ENCODE measurements at places on chromosomes 13 and 19.
A peak's percentile ranks its signal among the peaks of the same experiment; 100 is the strongest.

- no peak for DNase-seq
Observed at GRCh38 chr19:13127811-13128575, 9.9 kb downstream of the NACC1 start.

- DNase-seq: peak; percentile 34
Observed at GRCh38 chr13:99356262-99357091, 49.3 kb upstream of the GPR183 start.

DNA sequence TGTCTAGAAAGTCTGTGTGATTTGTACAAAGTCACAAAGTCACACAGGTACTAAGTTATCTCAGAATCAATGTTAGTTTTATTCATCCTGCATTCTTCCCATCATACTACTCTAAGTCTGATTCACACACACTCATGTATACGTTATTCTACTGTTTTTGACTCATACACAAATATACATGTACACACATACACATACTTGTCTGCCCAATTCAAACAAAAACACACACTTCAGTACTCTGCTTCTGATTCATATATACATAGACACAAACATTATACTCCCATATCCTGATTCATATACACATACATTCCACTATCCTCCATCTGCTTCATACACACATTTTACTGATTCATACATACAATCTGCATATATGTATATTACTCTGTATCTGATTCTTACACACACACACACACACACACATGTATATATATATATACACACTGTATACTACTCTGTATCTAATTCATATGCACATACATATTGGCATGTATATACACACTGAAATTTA is 69.3 kb downstream of the KLF12 start:
- DNase-seq: no peak

- no peak for DNase-seq
Observed at GRCh38 chr13:100439247-100439970, 149.2 kb downstream of the GGACT start.

DNA sequence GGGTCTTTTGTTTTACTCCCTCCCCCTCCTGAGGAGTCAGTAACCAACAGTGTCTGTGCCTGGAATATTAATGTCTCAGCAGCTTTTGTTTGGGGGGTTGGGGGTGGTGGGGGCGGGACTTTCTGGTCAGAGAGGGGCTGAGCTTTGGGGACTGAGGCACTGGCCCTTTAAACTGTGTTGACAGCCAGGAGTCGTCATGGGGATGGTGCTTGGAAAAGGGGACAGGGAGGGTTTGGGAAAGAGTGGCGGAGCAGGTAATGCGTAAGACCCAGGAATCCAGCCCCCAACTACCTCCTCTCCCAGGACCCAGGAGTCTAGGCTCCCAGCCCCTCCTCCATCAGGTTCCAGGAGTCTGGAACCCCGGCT is 5.2 kb downstream of the CADM4 start:
- no peak for DNase-seq

DNA sequence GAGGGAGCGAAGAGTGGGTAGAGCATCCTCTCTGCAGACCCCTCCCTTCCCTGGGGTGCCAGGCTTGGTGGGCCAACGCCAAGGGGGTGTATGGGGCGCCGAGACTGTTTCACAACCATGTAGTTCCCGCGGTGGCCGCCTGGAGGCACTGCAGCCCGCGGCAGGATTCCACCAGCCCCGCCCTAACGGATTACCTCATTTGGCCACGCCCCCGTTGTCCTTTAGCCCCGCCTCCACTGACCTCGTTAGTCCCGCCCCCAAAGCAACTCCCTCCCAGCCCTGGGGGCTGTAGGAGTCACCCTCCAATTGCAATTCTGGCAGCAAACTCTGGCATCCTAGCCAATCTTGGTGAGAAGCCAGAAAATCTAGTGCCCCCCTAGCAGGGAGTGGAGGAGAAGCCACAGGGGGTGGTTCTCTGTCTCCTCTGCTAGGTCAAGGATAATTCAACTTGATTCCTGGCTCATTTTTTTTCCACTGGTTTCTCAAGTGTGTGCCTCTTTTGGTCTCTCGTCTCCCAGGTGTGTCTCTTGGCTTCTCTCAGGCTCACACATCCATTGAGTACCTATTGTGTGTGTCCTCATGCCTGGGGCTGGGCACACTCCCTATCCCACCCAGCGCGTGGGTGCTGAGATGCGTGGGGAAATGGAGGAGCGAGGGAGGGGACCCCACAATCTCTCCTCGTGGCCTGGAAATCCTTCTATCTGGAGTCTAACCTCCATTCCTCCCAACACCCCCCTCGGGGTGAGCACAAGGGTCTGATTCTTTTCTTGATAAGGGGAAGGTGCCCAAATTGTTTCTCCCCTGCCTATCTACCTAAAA is 2.0 kb downstream of the OLFM2 start:
- DNase-seq: peak; percentile 73

- no peak for DNase-seq
Observed at GRCh38 chr19:49431330-49431749, 6.2 kb downstream of the GFY start.

DNA sequence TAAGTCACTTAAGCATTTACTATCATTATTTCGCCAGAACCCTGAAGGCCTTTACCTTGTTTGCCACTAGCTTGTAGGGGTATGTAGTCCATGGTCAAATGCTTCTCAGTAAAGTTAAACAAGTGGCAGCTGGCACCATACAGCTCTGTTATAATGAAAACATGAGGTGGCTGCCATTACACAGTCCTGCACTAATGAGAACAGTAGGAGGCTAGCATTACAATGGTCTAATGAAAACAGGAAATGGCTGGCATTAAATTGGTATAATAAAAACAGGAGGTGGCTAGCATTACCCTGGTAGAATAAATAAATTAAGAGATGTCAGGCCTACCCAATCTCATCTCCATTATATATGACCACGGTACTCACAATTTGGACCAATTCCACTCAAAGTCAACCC is 107.5 kb downstream of the PCDH17 start:
- no peak for DNase-seq

DNA sequence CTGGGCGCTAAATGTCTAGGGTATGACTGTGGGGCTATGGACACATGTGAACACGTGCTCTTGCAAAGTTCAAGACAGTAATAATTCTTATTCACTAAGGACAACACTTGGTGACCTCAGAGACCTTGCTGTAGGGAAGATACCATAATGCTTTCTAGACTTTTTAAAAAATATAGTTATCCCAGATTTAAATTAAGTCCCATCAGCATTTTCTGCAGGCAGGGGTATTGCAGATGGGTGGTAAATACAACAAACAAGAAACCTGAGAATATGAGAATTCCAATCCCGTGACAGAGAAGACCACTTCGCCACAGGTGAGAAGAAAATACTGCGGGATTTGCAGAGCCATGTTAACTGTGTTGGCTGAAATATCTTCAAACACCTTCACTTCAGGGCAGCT is 65.2 kb downstream of the SLC15A1 start:
- no peak for DNase-seq

DNA sequence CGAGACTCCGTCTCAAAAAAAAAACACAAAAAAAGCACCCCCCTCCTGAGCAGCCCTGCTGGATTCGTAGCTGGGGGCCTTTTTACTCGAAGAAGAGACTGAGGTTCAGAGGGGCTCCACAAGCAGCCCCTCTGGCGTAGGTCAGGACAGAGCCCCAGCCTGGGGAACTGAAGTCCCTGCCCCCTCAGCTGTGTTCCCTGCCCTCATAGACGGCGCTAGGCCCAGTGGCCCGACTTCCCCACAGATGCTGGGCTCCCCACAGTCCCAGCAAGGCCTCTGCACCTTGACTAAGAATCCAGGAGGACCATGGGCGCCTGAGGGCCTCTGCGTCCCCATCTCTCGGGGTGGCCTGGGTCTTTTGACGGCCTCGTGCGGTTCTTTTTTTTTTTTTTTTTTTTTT is 1.1 kb upstream of the MISP start:
- no peak for DNase-seq

- DNase-seq: no peak
Observed at GRCh38 chr13:51364404-51365008, 25.0 kb downstream of the SERPINE3 start.

- no peak for DNase-seq
Observed at GRCh38 chr13:99517577-99517976, 16.3 kb downstream of the TM9SF2 start.

DNA sequence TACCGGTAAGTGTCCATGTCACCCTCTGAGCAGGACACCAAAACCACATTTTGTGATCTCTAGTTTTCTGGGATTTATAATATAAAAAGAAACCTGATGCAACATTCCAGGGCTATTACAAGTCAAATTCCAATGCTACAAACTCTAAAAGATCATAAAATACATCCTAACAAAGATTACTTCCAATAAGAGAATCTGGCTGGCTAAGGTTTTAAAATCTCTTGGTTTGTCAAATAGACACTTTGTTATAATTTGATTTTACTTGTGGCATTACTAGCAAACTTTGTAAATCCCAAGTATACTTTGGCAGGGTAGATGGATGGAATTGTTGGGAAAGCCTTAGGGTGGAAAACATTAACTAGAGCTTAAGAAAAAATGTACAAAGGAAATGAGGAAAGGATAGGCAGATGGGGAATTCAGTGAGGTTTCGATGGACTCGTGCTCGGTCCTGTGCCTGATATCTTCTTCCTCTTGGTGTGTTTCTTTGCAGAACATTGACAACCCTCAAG is 74.0 kb upstream of the POMP start:
- no peak for DNase-seq

GRCh38 chr13:50241479-50241878 is 226.2 kb downstream of the KCNRG start:
- no peak for DNase-seq

- DNase-seq: no peak
Observed at GRCh38 chr19:6596621-6597020, 5.7 kb upstream of the CD70 start.

DNA sequence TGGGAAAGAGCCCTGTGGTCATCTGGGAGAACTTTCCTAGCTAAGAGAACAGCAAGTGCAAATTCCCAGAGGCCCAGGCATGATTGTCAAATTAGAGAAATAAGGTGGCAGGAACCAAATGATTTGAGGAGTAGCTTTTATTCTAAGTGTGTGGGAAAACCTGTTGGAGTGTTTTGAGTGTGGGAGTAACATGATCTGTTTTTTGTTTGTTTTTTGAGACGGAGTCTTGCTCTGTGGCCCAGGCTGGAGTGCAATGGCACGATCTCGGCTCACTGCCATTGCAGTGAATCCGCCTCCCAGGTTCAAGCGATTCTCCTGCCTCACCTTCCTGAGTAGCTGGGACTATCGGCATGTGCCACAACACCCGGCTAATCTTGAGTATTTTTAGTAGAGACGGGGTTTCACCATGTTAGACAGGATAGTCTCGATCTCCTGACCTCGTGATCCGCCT is 2.4 kb downstream of the SAE1 start:
- DNase-seq: no peak

GRCh38 chr13:24232474-24232873 is 72.0 kb downstream of the SPATA13 start:
- no peak for DNase-seq

DNA sequence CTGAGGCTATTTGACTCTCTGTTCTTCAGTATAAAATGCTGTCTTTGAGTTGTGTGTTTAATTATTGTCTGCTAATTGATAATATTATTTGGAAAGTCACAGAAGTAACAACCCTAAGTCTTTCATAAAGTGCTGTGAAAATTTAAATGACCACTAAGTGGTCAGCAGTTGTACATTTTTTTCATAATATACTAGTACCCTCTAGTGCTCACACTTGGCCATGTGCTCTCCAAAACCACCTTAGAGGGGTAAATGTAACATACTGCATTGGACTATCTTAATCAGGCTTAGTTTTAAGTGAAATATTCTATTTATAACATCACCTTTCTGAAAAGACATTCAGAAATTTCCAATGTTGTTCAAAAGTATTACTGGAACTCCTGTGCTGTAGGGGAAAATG is 745.3 kb downstream of the GPC5 start:
- no peak for DNase-seq

- DNase-seq: peak; percentile 82
Observed at GRCh38 chr19:11848594-11849469, at the start of gene ZNF439. TSS of gene ZNF439 (plus strand) at chr19:11848726. CDS start at chr19:11848868, 142 bp downstream.

GRCh38 chr13:32257649-32258048 is 57.5 kb downstream of the ZAR1L start:
- no peak for DNase-seq
